ENCODE measurements at places on chromosomes 2 and 18.

DNA sequence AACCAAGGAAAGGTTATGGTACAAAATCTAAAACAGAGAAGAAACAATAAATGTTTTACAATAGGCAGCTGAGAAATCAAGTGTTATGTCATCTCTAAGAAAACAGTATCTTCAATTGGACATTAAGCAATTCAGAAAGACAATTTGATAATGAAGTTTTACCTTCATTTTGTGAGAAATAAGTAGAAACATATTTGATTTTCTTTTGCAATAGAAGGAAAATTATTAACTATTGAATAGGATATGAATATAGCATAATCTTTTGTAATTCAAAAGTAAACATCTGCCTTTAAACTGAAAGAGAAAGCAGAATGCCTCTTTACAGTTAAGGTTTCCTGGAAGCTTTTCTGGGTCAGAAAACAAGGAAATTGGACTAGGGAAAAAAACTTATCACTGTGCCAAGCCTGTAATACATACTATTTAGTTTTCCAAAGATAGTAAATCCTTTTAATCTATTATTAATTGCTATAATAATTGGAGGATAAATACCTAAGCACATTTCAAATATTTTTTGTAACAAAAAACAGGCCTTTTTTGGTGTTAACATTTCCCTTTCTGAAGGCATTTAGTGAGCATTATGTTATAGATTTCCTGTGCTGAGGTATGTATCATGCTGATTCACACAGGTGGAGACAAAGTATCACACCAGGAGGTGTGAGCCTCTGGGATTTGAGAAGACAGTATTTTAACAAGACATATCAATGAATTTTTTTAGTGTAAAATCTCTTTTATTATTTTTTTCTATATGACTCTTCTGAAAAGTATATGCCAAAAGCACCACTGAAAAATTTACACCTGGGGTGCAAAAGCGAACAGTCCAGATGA lies 947.0 kb upstream of the CDH2 start:
- DNase-seq = no peak

DNA sequence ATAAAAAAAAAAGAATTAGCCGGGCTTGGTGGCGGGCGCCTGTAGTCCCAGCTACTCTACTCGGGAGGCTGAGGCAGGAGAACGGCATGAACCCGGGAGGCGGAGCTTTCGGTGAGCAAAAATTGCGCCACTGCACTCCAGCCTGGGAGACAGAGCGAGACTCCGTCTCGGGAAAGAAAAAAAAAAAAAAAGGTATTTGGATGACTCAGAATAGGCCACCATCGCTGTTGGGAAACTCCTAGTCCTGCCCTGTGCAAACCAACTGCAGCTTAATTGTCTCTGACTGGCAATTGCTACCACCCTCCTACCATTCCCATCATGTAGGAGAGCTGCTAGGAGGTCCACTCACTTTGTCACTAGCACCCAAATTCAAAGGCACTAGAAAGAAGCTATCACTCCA lies 43.5 kb downstream of the ATP8B1 start:
- peak; percentile 37 for DNase-seq

GRCh38 chr18:10131460-10132395 lies 217.9 kb downstream of the VAPA start:
- peak; percentile 80 for DNase-seq

DNA sequence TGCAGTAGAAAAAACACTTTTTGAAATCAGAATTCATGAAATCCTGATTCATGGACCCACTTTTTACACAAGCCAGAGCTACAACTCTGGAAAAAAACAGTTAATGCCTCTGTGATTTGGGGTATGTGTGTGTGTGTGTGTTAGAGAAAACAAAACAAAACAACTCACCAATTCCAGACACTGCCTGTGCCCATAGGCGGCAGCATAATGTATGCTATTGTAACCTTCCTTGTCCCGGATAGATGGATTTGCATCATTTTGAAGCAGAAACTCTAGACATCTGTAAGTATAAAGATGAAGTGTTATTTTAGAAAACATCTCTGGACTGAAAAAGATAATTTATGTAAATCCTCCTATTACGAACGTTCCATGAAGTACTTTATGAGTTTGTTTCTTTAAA lies 152.0 kb upstream of the PGAP1 start:
- no peak for DNase-seq

Measured in osteoblast (primary cell).